ENCODE measurements at places on chromosomes 6 and 20.
A peak's percentile ranks its signal among the peaks of the same experiment; 100 is the strongest.

DNA sequence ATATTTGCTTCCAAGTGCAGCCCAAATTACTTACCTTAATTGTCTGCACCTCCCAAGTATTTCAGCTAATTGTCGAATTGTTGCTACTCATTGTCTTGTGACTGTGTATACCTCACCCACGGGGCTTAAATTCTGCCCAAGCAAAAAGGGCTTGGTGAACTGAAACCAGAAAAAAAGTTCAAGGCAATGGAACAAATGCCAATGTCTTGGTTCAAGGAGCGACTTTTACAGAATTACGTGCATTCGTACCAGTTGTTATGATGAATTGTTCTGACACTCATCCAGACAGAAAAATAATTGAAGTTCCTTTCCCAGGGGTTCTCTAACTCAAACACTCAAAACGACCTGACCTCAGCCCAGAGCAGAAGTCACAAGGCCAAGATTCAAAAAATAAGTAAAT lies 13.9 kb upstream of the PXDC1 start:
- DNase-seq = no peak

DNA sequence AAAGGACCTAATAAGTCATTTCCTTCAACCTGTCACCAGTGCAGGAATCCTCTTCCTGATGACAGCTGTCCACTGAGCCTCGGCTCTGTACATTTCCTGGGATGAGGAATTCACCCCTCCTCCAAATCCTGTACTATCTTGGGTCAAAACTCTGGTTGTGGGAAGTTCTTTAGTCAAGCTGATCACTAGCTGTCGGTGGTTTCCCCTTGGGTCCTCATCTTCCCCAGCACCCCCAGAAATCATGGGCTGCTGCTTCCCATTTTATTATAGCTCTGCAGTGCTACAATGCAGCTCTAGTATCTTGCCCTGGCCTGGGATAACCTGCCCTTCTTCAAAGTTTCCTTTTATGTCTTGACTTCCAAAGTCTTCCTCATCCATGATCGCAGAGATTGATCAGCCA lies 14.6 kb upstream of the ADA start:
- DNase-seq = no peak

DNA sequence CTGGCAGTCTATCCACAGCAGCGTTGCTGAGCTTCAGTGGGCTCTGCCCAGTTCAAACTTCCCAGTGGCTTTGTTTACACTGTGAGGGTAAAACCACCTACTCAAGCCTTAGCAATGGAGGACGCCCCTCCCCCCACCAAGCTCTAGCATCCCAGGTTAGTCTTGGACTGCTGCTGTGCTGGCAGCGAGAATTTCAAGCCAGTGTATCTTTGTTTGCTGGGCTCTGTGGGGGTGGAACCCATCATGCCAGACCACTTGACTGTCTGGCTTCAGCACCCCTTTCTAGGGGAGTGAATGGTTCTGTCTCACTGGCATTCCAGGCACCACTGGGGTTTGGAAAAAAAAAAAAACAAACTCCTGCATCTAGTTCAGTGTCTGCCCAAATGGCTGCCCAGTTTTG lies 249.7 kb upstream of the SYNCRIP start:
- DNase-seq = no peak

DNA sequence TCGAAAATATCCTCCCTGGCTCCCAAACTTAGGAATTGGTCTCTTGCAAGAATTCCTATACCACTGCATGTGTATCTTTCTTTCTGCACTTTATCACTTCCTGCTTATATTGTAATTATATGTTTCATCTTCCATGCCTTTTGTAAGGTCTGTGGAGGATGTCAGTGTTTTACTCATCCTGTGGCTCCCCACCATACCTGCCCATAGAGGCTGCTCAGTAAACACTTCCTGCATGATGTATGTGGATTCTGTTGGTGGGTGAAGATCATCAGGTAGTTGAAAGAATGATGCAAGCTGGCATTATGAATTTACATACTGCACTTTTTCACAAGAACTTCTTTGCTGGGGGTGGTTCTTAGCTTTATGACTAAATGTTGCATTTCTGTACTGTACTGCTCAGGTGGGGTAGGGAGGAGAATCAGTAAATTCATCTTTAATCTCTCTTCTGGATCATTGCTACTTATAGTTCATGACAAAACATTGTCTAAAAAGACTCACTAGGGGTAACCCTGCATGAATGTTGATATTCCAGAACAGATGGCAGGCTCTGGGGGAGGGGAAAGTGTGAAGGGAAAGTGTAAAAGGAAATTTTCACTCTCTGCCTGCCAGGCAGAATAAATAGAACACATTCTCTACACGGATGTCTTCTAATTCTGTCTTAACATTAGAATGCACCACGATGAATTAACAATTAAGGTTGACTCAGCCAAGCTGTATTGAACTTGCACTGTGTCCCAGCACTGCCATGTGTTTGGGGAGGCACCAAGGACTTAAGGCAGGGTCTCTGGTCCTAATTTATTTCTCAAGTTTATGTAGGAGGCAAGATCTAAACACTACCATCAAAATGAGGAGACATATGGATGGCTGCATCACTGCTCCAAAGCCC lies 36.0 kb upstream of the KLHL31 start:
- no peak for DNase-seq

DNA sequence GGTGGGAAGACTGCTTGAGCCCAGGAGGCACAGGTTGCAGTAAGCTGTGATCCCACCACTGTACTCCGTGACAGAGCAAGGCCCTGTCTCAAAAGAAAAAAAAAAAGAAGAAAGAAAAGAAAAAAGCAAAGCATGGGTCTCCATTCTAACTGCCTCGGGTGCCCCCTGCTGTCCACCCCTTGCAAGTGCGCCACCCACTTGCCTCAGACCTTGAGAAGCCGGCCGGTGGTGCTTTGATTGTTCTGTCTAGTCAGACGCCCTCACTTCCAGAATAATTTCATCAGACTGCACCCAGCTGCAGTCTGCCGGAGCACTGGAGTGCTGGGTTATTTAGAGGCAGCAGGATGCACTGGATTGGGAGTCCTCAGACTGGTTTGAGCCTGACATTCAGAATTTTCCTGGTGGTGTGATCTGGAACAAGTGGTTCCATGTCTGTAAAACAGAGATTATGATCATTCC lies 17.6 kb upstream of the TM9SF4 start:
- DNase-seq = peak; percentile 73

GRCh38 chr20:7926767-7927166 lies 13.5 kb downstream of the HAO1 start:
- DNase-seq = no peak

DNA sequence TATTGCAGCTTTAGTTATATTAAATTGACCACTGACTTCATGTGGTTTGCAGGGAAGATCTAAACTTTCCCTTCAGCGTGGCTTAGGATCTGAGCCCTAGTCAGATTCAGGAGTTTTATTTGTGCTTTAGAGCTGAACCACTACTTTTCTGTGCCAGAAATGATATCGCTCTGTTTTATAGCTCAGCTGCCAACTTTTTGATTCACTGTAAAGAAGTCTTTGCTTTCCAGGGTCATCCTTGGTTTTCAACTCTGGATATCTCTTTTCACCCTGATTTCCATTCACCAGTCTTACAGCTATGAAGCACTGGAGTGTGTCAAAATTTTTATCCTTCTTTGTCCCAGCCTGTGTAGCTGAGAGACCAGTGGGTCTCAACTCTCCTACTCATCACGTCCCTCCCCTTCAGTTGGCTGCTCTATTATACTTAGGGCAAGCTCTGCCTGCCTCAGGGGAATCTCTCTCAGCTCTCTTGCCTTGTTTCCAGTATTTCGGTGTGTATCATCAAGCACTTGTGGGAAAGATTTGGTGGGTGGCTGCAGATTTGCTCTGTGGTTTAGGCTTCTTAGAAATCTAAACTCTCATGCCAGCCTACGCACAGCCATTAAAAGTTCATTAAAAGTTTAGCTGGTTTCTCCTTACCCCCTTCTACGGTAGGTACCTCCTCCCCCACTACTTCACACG lies 425.5 kb downstream of the TENT5A start:
- peak; percentile 52 for DNase-seq

GRCh38 chr6:155313602-155314091 lies 637 bp downstream of the TFB1M start:
- DNase-seq = no peak

DNA sequence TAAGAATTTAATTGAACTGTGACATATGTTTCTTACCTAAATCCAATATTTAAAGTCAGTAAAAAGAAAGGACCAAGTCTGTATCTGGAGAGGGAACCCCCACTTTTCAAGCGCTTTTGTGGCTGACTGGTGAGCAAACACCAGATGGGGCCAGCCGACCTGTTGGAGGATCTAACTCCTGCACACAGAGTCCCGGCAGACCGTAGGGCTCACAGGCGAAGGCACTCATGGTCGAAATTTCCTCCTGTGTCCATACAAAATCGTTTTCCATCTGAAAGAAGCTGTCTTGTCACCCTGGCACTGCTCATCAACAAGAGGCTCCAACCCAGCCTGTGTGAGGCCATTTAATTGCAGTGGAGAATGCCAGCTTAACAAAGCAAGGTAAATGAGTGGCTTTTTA lies 94.0 kb downstream of the SCML4 start:
- no peak for DNase-seq

- no peak for DNase-seq
Observed at GRCh38 chr6:75611011-75611701, 9.5 kb downstream of the SENP6 start.

DNA sequence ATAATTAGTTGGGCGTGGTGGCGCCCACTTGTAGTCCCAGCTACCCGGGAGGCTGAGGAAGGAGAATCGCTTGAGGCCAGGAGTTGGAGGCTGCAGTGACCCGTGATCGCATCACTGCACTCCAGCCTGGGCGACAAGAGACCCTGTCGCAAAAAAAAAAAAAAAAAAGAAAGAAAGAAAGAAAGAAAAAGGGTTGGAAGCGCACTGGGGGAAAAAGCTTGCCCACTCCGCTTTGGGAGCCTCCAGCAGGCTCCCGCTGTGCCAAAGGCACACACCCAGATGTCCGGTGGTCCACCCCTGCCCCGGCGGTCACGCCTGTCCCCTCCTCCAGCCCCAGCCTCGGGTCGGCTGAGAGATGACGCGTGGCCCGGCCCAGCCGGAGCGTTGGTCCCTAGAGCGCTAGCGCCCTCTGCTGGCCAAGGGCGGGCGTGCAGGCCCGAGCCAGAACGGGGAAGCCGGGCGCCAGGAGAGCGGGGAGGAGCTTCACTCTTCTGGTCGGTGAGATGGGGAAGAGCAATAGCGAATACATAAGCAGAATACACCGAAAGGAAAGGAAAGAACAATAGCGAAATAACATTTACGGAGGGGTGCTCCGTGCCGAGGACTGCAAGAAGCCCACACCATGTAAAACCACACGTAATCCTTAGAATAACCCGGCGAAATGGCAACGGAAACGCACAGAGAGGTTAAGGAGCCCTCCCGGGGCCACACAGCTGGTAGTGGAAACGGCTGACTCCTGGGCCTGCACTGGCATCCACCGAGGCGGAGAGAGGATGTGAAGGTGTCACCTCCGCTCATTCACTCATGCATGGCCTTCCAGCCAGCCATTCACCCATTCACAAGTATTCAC lies 41.7 kb downstream of the UBE2V1 start:
- DNase-seq = peak; percentile 92

DNA sequence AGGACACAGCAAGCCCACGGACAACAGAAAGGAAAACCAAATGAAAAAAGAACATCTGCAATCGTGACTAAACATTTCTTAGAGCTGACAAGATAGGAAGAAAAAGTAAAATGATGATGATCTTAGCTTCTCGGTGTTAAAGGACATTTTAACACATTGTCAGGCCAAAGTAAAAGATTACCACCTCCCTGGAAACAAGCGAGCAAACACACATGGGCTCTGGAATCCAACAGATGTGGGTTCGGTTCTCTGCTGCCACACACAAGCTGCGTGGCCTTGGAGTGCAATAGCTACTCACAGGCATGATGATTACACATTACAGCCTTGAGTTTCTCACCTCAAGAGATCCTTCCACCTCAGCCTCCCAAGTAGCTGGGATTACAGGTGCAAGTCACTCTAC lies 7.5 kb upstream of the AAR2 start:
- no peak for DNase-seq

GRCh38 chr20:24150406-24150805 lies 161.8 kb upstream of the GGTLC1 start:
- no peak for DNase-seq

GRCh38 chr6:125707615-125708243 lies 41.7 kb upstream of the HEY2 start:
- no peak for DNase-seq

GRCh38 chr20:2918096-2919049 lies 45.1 kb downstream of the PTPRA start:
- DNase-seq = no peak

- peak; percentile 43 for DNase-seq
Observed at GRCh38 chr6:31042806-31043205, 32.5 kb downstream of the MUC22 start.

GRCh38 chr6:24396824-24397223 lies 5.9 kb upstream of the MRS2 start:
- DNase-seq = no peak

- DNase-seq = no peak
Observed at GRCh38 chr6:22896696-22897095, 327.3 kb downstream of the HDGFL1 start.

GRCh38 chr6:3296537-3296936 lies 37.8 kb downstream of the PSMG4 start:
- no peak for DNase-seq

DNA sequence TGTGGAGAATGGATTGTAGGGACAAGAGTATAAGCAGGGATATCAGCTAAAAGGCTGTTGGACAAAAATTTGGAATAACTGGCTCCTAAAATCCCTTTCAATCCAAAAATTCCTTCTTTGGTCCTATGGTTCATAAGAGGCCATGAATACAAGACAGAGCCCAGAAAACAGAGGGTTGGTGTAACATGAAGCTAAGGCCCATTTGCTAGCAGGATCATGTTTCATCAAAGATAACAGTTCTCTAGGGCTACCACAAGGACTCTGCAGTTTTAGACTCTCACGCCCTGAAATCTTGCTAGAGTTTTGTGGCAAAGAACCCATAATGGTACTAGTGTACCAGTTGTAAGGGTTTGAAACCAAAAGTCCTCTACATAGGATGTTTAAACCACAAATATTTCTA lies 327.8 kb upstream of the TBX18 start:
- no peak for DNase-seq

- DNase-seq = no peak
Observed at GRCh38 chr20:5895626-5896025, 54.7 kb downstream of the TRMT6 start.

- no peak for DNase-seq
Observed at GRCh38 chr6:80276861-80277260, 170.4 kb downstream of the BCKDHB start.

DNA sequence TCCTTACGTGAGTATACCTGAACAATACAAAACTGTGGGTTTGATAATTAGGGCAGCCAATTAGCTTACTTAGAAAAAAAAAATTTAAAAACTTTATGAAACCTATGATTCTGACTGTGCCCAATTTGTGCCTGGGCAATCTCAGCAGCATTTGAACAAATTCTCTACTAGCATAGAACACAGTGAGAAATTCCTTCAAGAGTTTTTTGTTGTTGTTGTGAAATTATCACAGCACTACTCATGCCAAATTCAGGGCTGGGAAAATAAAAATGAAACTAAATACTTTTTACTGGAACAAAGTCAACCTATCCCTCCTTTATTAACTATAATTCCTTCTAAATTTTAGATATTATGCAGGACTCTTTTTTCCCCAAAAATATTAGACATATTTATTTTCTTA lies 42.9 kb downstream of the POU3F2 start:
- no peak for DNase-seq

- no peak for DNase-seq
Observed at GRCh38 chr6:14743474-14744211, 502.2 kb upstream of the JARID2 start.

GRCh38 chr6:119157506-119157815 lies 79.0 kb upstream of the FAM184A start:
- no peak for DNase-seq

Data from left hindlimb (tissue), 1 donor.